ENCODE measurements at places on chromosomes 2 and 18. TPM values are rescaled to one million over a fixed set of nuclear protein-coding genes. Genes with fewer than 3 reads are reported as not detected.

- peak; percentile 33 for DNase-seq
- H3K4me1 ChIP-seq: peaks cover 59% of the 10 kb centered on the region
Observed at GRCh38 chr2:74201596-74201995, 3.2 kb downstream of the MTHFD2 start.

DNA sequence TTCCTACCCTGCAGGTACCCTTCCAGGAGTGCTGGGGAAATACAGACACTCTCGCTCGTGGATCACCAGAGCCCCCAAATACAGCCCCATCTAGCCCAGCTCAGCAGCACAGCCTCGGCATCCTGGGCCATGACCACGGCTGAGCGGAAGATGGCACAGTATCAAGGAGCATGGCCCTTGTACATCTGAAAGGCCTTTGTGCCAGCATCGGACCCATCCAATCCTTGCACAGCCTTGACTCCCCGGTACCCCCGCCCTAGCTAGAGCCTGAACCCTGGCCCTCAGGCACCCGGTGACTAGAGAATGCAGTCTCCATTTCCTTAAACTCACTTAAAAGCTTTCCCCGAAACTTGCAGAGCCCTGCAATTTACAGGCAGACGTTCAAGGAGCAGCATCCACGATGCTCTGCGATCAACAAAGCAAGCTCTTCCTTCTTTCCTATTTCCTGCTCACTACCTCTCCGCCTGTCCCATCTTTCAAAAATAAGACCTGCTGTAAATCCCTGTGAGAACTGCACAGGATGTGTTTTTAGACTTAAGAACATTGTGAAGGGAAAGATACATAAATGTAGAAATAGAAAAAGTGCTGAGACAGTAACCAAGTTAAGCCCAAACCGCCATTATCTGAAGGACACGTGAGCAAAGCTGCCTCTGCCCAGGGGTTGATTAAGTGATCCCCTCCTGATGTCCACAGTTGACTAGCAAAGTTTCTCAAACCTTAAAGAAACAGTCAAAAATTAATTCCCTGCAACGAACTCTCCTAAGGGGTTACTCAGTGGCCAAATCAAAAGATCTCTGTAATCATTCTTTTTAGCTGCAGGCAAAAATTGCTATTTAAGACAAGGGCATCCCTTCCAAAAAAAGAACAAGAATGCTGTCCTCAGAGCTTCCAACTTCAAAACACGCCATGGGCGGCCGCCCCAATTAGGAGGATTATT lies 48.5 kb downstream of the ZNF516 start:
- H3K4me1 ChIP-seq: peaks cover 40% of the 10 kb centered on the region
- H3K27ac ChIP-seq: no peak overlapping the region
- H3K27me3 ChIP-seq: no peaks in the 10 kb centered on the region
- peaks cover 13% of the 10 kb centered on the region for H3K36me3 ChIP-seq

DNA sequence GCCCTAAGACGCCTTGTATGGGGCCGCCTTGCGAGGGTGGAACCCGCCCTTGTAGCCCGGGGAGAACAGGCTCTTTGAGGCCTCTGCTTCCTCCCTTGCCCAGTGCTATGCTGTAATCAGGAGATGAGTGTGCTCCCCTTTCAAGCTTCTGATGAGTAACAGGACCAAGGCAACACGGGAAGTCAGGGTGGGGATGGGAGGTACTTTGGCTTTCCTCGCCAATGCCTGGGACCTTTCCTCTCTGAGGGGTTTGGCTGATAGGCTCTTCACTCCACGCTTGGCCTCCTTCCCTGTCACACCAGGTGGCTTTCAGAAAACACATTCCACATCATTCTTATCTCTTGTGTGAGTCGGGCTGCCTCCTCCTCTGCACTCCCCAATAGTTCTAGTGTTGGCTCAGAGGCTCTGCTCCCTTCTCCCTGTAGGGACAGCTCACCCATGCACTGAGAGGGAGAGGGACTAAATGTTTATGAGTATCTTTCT lies 223.7 kb upstream of the TRIB2 start:
- H3K27me3 ChIP-seq: no peaks in the 10 kb centered on the region
- H3K36me3 ChIP-seq: no peaks in the 10 kb centered on the region
- peak overlapping the region; percentile 52 for H3K27ac ChIP-seq
- DNase-seq: peak; percentile 20

- no peak overlapping the region for H3K27ac ChIP-seq
- no peaks in the 10 kb centered on the region for H3K36me3 ChIP-seq
- H3K4me1 ChIP-seq: peaks cover 5% of the 10 kb centered on the region
- DNase-seq: no peak
Observed at GRCh38 chr2:178899656-178900055, 92.4 kb upstream of the TTN start.

The OR6B3 gene
- not detected for polyA plus RNA-seq

The LIMS3 gene
- 3.6 TPM for polyA plus RNA-seq

The GPR39 gene
- 0.04 TPM for polyA plus RNA-seq

Data from heart right ventricle (tissue), 16 donors.